SW 1271 (cell line): ENCODE measurements at places on chromosomes 7 and 10.

- no peak for DNase-seq
These were observed 9.0 kb upstream of the TBXAS1 start for GRCh38 chr7:139820089-139820488.

DNA sequence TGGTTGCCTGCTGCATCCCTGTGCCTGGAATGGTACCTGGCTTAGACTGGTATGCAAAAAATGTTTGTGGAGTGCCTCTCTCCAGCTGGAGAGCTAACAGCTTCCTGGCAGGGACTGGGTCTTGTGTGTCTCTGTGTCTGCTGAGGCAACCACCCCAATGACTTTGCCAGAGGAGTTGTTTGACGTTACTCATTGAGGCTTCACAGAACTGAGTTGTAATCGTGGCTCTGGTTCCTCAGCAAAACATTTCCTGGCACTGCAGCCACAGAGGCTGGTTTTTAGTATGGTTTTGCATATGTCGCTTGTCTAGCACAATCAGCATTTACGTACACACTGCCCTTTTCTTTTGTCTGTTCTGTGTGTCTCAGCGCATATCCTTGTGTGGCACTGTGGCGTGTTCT lies 7.5 kb downstream of the ZNF282 start:
- no peak for DNase-seq

GRCh38 chr10:58225654-58226053 lies 42.0 kb downstream of the IPMK start:
- DNase-seq = no peak

DNA sequence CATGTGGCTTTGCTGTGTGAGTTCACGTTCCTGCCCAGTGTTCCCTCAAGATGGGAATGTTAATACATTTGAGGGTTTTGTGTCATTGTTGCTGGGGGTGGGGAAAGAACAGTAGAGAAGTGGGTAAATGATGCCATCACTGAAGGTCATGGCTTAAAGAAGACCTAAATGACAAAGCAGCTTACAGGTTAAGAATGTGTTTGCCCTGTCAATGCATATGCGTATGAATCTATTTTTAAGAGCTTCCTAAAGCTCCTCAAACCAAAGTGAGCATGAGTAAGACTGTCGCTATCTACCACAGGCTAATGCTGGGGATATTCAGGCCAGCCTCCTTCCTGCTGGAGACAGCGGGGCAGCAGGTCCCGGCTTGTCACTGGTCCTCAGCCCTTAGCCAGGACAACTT lies 162.9 kb downstream of the CREB5 start:
- DNase-seq = no peak

GRCh38 chr7:36180121-36180520 lies 27.1 kb downstream of the EEPD1 start:
- no peak for DNase-seq

DNA sequence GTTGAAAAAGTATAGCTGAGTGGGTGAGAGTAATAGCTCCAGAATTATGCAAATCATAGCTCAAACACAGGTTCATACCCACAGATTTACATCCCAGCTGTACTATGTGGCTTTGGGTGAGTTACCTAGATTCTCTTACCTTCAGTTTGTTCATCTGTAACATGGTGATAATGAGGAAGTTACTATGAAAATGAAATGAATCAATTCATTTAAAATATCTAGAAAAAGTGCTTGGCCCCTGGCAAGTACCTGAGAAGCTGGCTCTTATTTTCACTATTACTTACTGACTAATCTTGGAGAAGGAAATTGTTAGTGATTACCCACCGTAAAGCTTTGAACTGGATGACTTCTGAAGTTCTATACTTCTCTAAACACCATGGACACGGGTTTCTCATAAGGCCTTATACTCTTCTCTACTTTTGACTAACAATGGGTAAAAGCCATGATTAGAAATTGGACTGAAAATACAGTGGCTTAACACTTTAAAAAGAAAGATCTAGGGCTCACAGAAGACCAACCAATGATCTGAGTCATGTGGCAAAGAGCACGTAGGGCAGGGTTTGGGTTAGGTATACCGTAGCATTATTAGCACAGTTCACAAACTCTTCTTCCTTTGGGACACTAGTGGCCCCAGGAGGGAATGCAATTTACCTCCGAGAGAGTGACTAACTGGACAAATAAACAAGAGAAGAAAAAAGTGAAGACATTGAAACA lies 149.2 kb downstream of the PLPP4 start:
- DNase-seq = no peak

DNA sequence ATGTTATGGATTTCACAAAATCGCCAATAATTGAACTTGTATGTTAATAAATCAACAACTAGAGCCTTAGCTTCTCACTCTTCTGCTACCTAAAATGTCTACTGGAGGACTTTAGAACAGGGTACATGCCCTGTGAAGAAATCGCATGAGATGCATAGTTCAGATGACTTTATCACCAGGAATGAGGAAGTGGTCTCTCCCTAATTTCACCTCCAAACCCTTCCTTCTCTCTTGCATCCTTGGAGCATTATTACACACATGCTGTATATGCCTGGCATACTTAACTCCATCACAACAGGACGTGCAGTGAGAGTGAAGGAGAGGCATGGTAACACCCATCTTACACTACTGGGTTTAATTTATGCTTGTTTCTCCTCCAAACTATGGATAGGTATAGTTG lies 27.8 kb downstream of the RHEB start:
- DNase-seq = peak; percentile 66

DNA sequence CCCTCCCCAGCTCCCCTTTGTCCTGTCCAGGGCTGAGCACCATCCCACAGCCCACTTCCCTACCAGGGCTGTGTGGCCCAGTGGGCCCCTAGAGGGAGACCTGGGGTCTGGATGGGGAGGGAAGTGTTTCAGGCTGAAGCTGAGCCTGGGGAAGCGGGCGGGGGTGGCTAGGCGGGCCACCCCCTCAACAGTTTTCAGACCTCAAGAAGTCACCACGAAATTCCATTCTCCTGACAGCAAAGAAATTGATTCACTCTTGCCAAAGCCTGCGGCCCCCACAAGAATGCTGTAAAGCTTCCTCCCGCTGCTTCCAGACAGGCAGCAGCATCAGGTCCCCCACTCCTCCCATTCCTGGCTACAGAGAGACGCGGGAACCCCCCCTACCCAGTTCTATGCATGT lies 2.5 kb upstream of the LFNG start:
- peak; percentile 52 for DNase-seq

- DNase-seq = no peak
These were observed 97.0 kb downstream of the PCLO start for GRCh38 chr7:83065714-83066113.

- no peak for DNase-seq
These were observed 684.3 kb upstream of the AUTS2 start for GRCh38 chr7:68914006-68914405.

- no peak for DNase-seq
These were observed 274.3 kb downstream of the CCDC3 start for GRCh38 chr10:12726971-12727831.

DNA sequence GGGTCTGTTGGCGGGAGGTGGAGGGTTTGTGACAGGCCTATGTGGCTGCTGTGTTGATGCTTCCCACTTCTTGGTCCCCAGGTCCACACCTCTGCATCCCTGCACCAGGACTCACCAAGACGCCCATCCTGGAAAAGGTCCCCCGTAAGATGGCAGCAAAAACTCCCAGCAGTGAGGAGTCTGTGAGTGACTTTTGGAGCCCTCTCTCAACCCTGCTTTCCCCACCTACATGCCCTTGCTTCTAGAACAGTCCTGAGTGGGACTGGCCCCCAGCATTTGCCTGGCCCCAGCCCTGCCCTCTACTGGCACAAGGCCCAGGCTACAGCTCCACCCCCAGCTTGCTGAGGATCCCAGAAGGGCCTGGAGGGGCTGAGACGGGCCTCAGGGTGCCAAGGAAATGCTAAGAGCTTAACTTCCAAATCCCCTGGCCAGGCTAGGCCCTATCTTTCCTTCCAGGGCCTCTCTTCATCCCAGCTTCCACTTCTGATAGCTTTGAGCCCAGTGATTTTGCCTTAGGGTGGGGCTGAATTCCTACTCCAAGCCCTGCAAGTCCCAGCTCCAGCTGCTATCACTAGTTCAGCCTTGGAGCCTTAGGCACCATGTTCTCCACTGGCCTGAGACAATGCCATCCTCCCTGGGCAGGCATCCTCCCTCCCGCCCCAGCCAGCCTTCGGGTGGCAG lies 2.7 kb downstream of the CHAT start:
- no peak for DNase-seq

GRCh38 chr10:21849607-21850006 lies 153.9 kb downstream of the DNAJC1 start:
- no peak for DNase-seq

GRCh38 chr7:15130666-15131541 lies 228.4 kb upstream of the DGKB start:
- DNase-seq = no peak

DNA sequence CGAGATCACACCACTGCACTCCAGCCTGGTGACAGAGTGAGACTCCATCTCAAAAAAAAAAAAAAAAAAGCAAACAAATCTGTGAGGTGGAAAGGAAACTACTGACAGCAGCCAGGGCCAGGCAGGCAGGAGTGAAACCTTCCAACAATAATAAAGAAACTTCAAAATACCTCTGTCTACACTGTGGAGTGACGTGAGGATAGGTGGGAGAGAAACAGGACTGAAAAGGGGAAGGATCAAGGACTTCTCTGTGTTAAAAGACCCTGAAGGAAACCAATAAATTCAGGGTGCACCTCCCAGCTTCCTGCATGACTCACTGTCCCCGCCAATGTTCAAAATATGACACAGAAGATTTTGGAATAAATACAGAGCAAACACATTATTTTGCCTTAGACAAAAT lies 82.9 kb downstream of the KIAA1549 start:
- DNase-seq = no peak

GRCh38 chr7:96786998-96787395 lies 77.4 kb upstream of the SEM1 start:
- no peak for DNase-seq

- DNase-seq = no peak
These were observed 89.4 kb upstream of the LEP start for GRCh38 chr7:128151635-128152034.

DNA sequence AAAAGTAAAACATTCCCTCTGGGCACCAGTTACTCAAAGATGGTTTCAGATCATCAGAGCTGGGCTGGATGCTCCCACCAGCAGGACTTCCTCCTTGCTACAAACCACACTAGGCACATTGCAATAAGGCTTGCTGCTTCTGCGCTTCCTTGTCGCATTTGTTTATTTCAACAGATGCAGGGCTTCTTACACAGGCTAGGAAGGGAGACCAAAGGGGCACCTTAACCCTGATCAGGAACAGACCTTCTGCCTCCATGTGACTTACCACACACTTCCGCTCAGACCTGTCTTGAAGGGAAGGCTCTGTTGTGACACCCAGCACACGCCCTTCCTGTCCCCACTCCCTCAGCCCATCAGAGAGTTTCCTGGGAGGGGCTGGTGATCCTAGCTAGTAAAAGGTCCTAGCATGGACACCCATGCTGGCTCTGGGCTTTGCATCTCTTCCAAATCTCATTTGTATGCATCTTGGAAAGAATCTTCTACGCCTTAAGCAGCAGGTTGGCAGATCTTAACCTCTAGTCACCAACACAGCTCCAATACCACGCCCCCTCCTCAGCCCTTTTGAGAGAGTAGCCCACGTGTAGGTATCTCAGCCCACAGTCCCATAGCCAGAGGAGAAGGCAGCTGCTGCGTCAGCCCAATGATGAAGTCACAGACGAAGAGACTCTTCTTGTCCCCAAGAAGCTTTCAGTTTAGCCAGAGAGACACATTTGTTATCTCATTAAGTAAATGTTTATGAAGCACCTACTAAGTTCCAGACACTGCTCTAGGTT lies 47.1 kb upstream of the SVIL start:
- peak; percentile 34 for DNase-seq

DNA sequence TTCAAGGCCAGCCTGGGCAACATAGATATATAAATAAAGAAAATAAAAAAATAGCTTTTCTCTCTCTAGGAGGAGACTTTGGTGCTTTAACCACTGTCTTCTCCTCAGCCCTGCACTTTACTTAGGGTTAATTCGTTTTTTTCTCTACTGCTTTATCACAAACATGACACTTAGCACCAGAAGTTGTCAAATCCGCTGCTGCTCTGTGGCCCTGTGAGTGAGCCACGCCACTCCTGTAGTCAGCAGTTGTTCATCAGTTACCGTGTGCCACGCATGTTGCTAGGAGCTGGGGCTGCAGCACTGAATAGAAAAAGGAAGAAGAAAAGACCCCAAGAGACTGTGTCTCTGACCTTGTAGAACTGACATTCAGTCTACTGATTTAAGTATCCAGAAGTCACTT lies 232.6 kb downstream of the CELF2 start:
- DNase-seq = no peak

DNA sequence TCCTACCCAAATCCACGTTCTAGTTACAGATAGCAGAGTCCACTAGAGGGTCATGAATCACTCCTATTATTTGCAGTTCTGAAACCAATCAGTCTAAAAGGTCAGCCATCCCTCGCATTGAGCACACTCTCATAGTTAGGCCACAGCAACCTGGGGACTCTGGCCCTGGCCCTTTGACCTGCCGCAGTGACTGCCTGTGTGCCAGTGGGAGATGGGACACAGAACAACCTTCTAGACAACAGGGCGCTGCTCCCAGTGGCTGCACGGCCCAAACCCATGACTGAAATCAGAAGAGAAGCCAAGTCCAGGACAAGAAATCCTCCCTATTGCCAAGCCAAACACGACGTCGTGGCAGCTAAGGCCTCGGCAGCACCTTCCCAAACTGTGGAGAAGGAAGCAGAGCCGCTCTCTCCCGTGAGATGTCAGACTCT lies 158.5 kb downstream of the HERPUD2 start:
- DNase-seq = no peak

GRCh38 chr10:110967645-110968044 lies 48.2 kb downstream of the SHOC2 start:
- no peak for DNase-seq

- DNase-seq = no peak
These were observed 150.7 kb downstream of the CFTR start for GRCh38 chr7:117630501-117630900.

DNA sequence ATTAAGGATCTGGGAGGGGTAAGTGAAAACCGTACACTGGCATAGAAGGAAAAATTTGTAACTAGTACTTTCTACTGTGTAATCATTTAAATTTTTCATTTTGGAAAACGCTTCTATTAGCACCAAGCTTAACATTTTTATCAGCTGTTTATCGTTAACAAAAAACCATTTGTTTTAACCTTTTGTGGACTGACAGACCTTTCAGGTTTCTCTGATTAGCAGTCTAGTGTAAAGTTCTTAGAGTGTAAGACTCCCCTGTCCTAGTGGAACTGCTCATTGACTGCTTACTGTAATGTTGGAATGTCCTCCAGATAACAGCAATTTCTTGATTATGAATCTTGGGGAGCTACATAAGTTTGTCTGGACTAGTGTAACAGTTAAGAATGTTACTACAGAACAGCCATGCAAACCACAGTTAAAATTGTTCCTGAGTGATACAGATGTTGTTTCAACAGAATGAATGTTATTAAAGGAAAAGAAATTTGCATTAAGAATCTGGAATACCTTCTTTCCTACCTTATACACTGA lies 2.0 kb downstream of the DBF4 start:
- no peak for DNase-seq

GRCh38 chr10:25125201-25125611 lies 49.6 kb upstream of the GPR158 start:
- no peak for DNase-seq

GRCh38 chr7:12839508-12840153 lies 152.2 kb downstream of the ARL4A start:
- no peak for DNase-seq
